ENCODE measurements at places on chromosomes 1 and 21.

GRCh38 chr21:40846103-40846502 lies 855 bp downstream of the DSCAM start:
- no peak for DNase-seq

GRCh38 chr1:100661176-100661575 lies 58.4 kb upstream of the VCAM1 start:
- DNase-seq: no peak

- DNase-seq: peak; percentile 9
Observed at GRCh38 chr1:200380589-200381021, 29.2 kb downstream of the ZNF281 start.

- DNase-seq: no peak
Observed at GRCh38 chr1:198678901-198679329, 40.1 kb downstream of the PTPRC start.

DNA sequence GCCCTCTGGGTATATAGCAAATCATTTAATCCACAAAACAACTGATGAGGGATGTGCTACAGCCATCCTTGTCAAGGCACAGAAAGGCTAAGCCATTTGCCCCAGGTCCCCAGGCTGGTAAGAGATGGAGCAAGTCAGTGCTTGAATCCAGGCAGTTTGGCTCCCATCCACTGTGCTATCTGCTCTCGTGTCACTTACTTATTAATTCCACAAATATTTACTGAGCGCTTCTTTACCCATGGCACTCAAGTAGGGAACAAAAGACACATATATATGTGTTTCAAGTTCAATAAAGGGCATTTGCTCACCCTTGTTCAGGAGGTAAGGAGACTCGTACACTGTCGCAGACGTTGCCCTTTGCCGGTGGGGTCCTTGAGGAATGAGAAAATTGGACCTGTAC lies 38.6 kb upstream of the MPZL1 start:
- DNase-seq: no peak

GRCh38 chr21:21332492-21332891 lies 334.3 kb downstream of the NCAM2 start:
- no peak for DNase-seq

- peak; percentile 54 for DNase-seq
Observed at GRCh38 chr1:204198348-204199340, 2.4 kb upstream of the KISS1 start.

DNA sequence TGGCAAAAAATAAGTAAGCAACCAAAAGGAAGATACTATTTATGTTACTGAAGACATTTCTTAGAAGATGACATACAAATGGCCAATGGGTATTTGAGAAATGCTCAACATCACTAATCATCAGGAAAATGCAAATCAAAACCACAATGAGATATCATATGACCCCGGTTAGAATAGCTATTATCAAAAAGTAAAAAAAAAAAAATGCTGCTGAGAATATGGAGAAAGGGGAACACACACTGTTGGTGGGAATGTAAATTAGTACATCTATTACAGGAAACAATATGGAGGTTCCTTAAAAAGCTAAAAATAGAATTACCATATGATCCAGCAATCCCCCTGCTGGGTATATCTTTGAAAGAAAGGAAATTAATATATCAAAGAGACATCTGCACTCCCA lies 34.3 kb upstream of the CREG1 start:
- DNase-seq: no peak

DNA sequence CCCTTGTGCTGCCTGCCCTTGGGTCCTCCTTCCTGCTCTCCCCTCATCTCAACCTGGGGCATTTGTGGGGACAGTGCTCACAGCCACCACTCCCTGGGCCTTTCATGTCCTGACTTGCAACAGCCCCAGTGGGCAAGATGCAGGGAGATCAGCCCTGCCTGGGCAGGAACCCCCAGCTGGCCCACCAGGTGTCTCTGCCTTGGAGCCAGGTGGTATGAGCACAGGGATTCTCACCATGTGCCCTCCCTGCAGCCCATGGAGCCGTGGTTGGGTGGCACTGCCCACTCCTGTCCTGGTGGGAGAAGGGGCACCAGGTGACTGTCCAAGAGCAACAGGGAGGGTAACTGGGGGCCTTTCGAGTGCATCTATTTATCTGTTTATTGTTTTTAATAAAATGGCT lies 100.4 kb downstream of the AJAP1 start:
- DNase-seq: no peak

GRCh38 chr1:209611771-209612570 lies 28.5 kb downstream of the CAMK1G start:
- no peak for DNase-seq

GRCh38 chr1:160066829-160067745 lies 2.9 kb downstream of the KCNJ10 start:
- no peak for DNase-seq

DNA sequence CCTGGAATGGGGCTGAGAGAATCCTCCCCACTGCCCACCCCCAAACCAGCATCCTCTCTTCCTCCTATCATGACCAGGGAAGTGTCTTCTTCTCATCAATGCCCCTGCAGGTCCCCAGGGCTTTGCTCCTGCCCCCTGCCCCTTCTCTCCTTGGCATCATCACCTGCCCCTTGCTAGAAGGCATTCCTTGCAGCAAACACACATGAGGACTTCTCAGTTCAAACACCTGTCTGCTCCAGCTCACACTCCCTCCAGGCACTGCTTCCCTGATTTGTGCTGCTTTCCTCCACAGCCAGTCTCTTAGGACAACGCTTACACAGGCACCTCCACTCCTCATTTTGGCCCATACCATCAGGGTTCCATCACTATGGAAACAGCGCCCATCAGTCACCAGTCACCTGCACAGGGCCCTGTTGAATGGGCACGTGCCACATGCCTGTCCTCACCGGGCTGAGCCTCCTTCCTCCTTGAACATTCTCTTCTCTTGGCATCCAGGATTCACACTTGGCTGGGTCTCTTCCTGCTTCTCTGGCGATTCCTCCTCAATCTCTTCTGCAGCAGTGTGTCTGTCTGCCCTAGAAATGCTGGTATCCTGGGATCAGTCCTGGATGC lies 81.9 kb upstream of the EDN2 start:
- no peak for DNase-seq

DNA sequence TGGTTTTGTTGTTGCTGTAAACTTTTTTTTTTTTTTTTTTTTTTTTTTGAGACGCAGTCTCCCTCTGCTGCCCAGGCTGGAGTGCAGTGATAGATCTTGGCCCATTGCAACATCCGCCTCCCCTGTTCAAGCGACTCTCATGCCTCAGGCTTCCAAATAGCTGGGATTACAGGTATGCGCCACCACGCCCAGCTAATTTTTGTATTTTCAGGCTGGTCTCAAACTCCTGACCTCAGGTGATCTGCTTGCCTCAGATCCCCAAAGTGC lies 78.9 kb upstream of the SLC45A1 start:
- DNase-seq: no peak

DNA sequence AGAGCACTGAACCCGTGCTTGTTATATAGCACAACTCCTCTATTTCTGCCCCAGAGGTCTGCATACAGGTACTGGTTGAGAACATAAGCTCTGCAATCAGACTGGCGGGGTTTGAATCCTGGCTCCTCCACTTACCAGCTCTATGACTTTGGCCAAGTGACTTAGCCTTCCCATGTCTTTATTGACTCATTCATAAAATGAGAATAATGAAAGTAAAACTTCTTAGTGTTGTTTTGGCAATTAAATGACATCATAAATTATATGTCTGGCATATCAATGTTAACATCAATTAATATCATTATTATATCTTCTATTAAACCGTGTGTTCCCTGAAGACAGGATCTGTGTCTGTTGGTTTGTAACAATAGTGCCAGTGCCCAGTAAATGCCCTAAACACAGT lies 4.3 kb downstream of the INKA2 start:
- DNase-seq: no peak

GRCh38 chr1:43979528-43980254 lies 681 bp downstream of the B4GALT2 start:
- peak; percentile 68 for DNase-seq

GRCh38 chr1:15523104-15524020 lies 653 bp downstream of the CASP9 start:
- no peak for DNase-seq

GRCh38 chr21:21722731-21723130 lies 724.5 kb downstream of the NCAM2 start:
- no peak for DNase-seq

DNA sequence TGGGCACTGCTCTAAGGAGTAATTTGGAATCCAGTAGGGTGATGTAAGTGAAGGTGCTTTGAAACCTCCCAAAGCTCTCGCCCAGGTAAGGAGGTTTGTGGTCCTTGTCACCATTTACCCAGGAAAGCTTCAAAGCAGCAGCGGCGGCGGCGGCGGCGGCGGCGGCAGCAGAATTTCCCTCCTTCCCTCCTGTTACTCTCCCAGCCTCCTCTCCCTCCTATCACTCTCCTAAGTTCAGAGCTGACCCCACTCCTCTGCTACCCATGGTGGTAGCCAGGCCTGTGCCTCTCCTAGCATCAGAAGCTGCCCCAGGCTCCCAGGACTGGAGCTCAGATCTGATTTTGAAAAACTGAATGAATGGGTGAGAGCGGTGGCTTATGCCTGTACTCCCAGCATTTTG lies 60.7 kb downstream of the ACBD3 start:
- no peak for DNase-seq

- DNase-seq: peak; percentile 40
Observed at GRCh38 chr1:21508580-21509350, 458 bp upstream of the ALPL start.

- DNase-seq: no peak
Observed at GRCh38 chr1:167130829-167131510, 37.1 kb downstream of the STYXL2 start.

GRCh38 chr1:200542162-200542561 lies 78.4 kb downstream of the KIF14 start:
- DNase-seq: no peak

DNA sequence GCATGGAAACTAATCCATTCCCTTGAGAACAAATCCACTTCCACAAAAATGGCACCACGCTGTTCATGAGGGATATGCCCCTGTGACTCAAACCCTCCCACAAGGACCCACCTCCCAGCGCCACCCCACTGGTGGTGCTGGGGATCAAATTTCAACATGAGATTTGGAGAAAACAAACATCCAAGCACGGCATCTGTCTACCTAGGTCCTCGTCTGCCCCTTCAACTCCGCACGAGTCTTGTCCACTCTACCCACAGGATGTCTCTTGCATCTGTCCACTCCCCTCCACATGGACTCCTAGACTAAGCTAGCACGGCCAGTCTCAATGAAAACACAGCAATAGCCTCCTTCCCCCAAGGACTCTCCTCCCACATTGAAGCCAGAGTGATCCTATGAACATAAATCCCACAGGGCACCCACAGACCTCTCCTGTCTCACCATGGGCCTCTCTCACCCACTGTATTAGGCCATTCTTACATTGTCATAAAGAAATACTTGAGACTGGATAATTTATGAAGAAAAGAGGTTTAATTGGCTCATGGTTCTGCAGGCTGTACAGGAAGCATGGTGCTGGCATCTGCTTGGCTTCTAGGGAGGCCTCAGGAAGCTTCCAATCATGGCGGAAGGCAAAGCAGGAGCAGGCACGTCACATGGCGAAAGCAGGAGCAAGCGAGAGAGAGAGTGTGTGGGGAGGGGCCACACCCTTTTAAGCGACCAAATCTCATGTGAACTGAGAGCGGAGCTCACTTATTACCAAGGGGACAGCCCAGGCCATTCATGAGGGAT lies 101.4 kb downstream of the TOMM20 start:
- DNase-seq: no peak

GRCh38 chr1:91160363-91161075 lies 138.7 kb upstream of the ZNF644 start:
- no peak for DNase-seq

- peak; percentile 35 for DNase-seq
Observed at GRCh38 chr1:165633614-165634013, 2.6 kb downstream of the MGST3 start.

- DNase-seq: no peak
Observed at GRCh38 chr1:10467078-10467477, 5.3 kb downstream of the DFFA start.
